Effector memory CD4-positive, alpha-beta T cell (primary cell): ENCODE measurements at places on chromosomes 7 and 10.

GRCh38 chr7:53315981-53316380, 280.5 kb downstream of the POM121L12 start:
- DNase-seq = no peak

- no peak for DNase-seq
Observed at GRCh38 chr7:14793151-14793550, 109.4 kb downstream of the DGKB start.

DNA sequence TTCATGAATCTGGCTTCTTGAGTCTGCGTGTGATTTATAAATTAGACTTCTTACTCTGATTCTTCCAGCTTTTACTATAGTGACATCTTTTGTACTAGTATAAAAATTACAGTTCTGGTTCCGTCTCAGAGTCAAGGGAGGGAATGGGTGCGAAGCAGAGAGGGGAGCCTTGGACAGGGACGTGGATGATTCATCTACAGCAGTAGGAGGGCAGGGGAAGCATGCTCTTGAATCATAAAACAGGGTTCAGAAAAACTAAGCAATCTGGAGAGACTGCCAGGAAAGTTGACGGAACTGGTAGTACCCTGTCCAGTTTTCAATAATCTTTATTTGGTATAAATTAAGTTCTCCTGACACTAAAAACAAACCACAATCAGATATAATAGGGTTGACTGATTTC, 58.1 kb downstream of the ITGA8 start:
- no peak for DNase-seq

- no peak for DNase-seq
Observed at GRCh38 chr10:131946321-131946751, 35.4 kb downstream of the BNIP3 start.
